MM.1S (cell line): ENCODE measurements at places on chromosomes 6 and 20.

- DNase-seq = no peak
- H3K4me3 ChIP-seq = no peak overlapping the region
- no peak overlapping the region for H3K27ac ChIP-seq
- H3K36me3 ChIP-seq = no peaks in the 10 kb centered on the region
- H3K27me3 ChIP-seq = no peaks in the 10 kb centered on the region
Observed at GRCh38 chr6:28433119-28433518, 10.2 kb downstream of the ZSCAN23 start.

- no peaks in the 10 kb centered on the region for H3K27me3 ChIP-seq
- no peak overlapping the region for H3K27ac ChIP-seq
- no peak overlapping the region for H3K4me3 ChIP-seq
- H3K4me1 ChIP-seq = no peaks in the 10 kb centered on the region
- DNase-seq = no peak
Observed at GRCh38 chr20:56989516-56989915, 276.9 kb downstream of the BMP7 start.

DNA sequence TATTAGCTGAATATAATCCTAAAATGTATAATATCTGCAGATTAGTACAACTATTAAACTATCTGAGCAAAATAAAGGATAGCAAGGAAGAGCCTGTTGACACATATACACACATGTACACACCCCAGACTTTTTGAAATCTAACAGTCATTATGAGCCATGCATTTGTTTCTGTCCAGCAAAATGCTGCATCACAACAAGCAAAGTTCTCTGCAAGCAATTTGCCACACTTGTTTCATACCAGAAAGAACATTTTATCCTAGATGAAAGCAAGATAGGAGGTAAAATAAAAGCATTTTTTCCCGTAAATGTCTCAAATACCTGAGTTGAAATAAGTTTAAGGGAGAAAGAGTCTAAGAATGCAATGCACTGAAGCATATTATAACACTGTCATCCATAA is 145.2 kb downstream of the COL21A1 start:
- H3K4me1 ChIP-seq = no peaks in the 10 kb centered on the region
- H3K27me3 ChIP-seq = no peaks in the 10 kb centered on the region
- H3K36me3 ChIP-seq = no peaks in the 10 kb centered on the region
- H3K27ac ChIP-seq = no peak overlapping the region
- H3K4me3 ChIP-seq = no peak overlapping the region

DNA sequence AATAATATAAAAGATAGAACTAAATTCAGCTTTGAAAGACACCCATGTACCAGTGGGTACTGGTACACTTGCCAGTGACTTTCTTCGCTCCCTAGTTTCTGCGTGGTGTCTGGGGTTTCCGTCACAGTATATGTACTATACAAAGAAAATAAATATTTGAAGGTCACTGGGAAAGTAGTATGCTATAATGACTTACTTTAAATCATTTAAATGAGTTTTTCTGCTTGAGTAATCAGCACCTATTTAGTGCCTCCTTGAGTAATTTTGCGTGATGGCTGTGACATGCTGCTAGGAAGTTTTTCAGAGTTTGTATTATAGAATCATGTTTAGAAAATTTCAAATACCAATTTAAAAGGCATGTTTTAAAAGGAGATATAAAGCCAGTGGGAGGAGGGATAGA is 3.2 kb upstream of the CTCFL start:
- H3K27me3 ChIP-seq = peaks cover 15% of the 10 kb centered on the region; the same call in 1 of the 2 replicates
- H3K4me1 ChIP-seq = 0 out of 2 replicates have a peak, but pooled peaks cover under 1% of the 10 kb centered on the region
- H3K36me3 ChIP-seq = no peaks in the 10 kb centered on the region
- DNase-seq = no peak
- no peak overlapping the region for H3K4me3 ChIP-seq

DNA sequence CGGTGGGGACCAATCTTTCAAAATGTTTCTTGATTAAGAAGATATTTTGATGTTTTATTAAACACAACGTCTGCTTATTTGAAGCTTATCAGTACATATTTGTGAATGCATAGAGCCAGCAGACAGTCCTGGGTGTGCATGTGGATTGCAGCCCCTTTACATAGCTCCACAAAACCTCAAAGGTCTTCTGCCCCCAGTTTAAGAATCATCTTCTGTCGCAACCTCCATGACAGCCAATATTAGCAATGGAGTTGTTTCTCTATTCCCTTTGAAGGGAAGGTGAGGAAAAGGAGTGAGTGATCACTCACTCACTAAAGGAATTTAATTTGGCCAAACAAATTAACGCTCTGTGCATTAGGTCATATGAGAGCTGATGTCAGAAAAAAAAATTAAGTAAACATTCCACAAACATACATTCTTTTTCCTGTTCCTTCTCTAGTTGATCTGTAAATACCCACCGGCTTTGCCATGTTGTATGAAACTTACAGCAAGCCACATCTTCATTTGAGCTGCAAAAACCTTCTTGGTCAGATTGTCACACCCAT is 152.9 kb downstream of the SIM1 start:
- H3K27ac ChIP-seq = no peak overlapping the region
- H3K27me3 ChIP-seq = no peaks in the 10 kb centered on the region
- DNase-seq = no peak
- no peaks in the 10 kb centered on the region for H3K36me3 ChIP-seq

- DNase-seq = no peak
- no peaks in the 10 kb centered on the region for H3K27me3 ChIP-seq
- H3K36me3 ChIP-seq = no peaks in the 10 kb centered on the region
Observed at GRCh38 chr6:141562186-141562811, 570.4 kb upstream of the GJE1 start.

- H3K4me3 ChIP-seq = no peak overlapping the region
- no peaks in the 10 kb centered on the region for H3K36me3 ChIP-seq
- DNase-seq = no peak
Observed at GRCh38 chr20:61662226-61662967, 403.3 kb downstream of the TAF4 start.

- H3K4me3 ChIP-seq = no peak overlapping the region
- no peak for DNase-seq
- peaks cover 100% of the 10 kb centered on the region for H3K4me1 ChIP-seq
- no peaks in the 10 kb centered on the region for H3K36me3 ChIP-seq
- no peak overlapping the region for H3K27ac ChIP-seq
Observed at GRCh38 chr6:87920245-87920644, 127.4 kb upstream of the SPACA1 start.

DNA sequence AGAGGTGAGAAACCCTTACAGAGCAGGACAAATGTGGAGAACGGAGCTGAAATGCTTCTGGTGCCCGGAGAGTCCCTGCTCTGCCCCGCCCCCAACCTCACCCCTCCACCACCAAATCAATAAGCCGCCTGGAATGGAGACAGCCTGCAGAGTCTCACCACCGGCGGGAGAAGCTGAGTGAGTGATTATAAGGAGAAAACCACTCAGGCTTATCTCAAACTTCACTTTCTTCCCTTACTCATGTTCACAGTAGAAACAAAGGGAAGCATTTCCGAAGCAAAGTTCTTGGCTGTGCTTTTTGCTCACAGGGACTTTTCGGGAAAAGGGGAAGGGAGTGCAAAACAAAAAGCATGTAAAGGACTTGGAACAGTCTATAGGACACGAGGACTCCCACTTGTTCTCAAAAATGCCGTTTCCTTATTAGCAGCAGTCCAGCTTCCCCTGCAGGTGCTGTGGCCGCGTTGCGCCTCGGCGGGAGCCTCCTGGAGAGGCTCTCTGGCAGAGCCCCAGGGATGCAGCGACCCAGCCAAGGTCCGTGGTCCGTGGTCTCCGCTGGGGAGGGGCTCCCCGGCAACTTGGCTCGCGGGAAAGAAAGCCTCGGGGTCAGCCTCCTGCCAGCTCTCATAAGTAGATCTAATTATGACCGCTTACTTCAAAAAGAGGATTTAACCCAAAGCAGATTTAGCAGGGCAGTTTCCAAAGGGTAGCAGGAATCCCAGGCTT is 64.8 kb upstream of the TMEM30A start:
- no peaks in the 10 kb centered on the region for H3K27me3 ChIP-seq
- no peak for DNase-seq
- no peak overlapping the region for H3K4me3 ChIP-seq
- H3K27ac ChIP-seq = no peak overlapping the region

DNA sequence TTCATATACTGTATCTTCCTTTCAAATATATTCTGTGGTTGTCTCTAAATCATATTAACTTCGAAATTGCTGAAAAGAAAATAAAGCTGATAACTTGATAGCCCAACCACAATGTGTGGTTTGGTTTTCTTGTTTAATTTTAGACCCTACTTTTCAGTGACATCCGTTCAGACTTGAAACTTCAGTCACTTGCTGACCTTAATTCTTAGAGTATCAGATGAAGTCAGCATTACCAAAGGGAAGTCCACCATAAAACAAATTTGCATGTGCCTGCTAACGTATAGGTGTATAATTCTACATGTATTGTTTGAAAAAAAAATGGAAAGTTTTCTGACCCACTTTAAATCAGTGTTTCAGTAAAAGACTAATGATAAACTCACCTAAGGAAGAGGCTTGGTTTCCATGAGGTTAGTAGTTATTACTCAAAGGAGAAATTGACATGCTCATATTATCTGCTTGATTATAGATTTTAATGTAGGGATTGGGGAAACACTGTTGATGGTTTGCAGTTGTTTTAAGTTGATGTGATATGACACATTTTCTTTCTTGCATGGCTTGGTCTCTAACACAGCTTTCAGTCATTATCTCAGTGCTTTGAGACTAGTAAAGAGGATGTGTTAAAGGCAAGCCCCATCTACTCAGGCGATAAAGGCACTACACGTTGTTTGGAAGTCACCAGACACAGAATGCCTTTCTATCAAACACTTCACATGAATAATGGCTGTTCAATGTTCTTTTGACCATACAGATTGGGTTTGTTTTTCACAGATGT is 5.2 kb upstream of the IL17A start:
- H3K4me3 ChIP-seq = peak overlapping the region; percentile 21; the same call in 1 of the 2 replicates
- peaks cover 73% of the 10 kb centered on the region for H3K4me1 ChIP-seq
- peak overlapping the region; percentile 66 for H3K27ac ChIP-seq
- H3K27me3 ChIP-seq = peaks cover 17% of the 10 kb centered on the region; the same call in 1 of the 2 replicates

- no peak for DNase-seq
- no peak overlapping the region for H3K27ac ChIP-seq
- no peaks in the 10 kb centered on the region for H3K4me1 ChIP-seq
- no peak overlapping the region for H3K4me3 ChIP-seq
- no peaks in the 10 kb centered on the region for H3K27me3 ChIP-seq
Observed at GRCh38 chr6:149224399-149224798, 93.1 kb upstream of the TAB2 start.

- H3K36me3 ChIP-seq = no peaks in the 10 kb centered on the region
- no peak overlapping the region for H3K4me3 ChIP-seq
- H3K27ac ChIP-seq = no peak overlapping the region
- no peak for DNase-seq
- H3K4me1 ChIP-seq = peaks cover 7% of the 10 kb centered on the region; the same call in 1 of the 2 replicates
Observed at GRCh38 chr6:144471986-144472385, 186.9 kb downstream of the UTRN start.

DNA sequence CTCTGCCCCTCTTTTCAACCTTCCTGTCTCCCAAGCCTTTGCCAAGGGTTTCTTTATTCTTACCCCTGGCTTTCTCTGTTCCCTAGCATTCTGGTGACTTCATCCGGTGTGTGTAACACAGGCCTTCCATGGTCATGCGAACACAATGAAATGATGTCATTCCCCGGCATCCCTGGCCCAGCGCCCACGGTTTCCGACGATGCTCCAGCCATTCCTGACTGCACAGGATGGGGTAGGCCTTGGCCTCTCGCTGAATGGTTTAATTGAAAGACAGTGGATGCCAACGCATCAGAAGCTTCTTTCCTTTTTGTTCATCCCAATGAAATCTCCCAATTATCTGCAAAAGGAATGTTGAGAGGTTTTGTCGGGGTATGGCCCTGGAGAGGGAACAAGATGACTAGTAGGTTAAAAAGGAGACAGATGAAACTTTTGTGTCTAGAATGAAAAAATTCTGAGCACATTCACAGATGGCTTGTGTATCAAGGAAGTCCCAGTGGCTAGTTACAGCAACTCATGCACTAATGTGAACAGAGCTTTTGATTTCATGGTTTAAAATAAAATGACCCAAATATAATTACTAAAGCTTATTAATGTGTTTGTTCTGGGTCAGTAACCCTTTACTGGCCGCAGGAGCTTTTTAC is 655.0 kb downstream of the QKI start:
- no peaks in the 10 kb centered on the region for H3K36me3 ChIP-seq
- no peak for DNase-seq
- no peak overlapping the region for H3K4me3 ChIP-seq
- no peak overlapping the region for H3K27ac ChIP-seq
- no peaks in the 10 kb centered on the region for H3K27me3 ChIP-seq
- H3K4me1 ChIP-seq = no peaks in the 10 kb centered on the region

DNA sequence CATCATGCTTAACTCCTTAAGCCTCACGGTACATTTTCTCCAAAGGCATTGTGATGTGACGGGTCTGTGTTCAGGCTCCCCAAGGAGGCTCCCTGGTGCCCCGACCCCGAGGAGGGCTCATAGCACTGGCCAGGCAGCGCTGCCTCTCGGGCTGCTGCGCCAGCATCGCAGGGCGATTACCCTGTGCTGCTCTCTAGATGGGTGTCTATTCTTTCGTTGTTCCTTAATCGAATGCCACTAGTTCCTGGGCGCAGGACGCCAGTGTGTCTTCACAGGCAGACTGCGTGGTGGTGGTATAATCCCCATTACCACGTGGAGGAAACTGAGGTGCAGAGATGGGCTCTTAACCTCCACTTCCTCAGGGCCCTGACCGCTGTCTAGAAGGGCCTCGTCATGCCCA is 267.4 kb downstream of the CDH4 start:
- DNase-seq = no peak
- H3K27me3 ChIP-seq = peaks cover 99% of the 10 kb centered on the region
- no peak overlapping the region for H3K4me3 ChIP-seq
- H3K27ac ChIP-seq = no peak overlapping the region

- DNase-seq = no peak
- H3K27me3 ChIP-seq = no peaks in the 10 kb centered on the region
- no peak overlapping the region for H3K4me3 ChIP-seq
- H3K36me3 ChIP-seq = no peaks in the 10 kb centered on the region
Observed at GRCh38 chr6:20033697-20034407, 178.4 kb downstream of the MBOAT1 start.

DNA sequence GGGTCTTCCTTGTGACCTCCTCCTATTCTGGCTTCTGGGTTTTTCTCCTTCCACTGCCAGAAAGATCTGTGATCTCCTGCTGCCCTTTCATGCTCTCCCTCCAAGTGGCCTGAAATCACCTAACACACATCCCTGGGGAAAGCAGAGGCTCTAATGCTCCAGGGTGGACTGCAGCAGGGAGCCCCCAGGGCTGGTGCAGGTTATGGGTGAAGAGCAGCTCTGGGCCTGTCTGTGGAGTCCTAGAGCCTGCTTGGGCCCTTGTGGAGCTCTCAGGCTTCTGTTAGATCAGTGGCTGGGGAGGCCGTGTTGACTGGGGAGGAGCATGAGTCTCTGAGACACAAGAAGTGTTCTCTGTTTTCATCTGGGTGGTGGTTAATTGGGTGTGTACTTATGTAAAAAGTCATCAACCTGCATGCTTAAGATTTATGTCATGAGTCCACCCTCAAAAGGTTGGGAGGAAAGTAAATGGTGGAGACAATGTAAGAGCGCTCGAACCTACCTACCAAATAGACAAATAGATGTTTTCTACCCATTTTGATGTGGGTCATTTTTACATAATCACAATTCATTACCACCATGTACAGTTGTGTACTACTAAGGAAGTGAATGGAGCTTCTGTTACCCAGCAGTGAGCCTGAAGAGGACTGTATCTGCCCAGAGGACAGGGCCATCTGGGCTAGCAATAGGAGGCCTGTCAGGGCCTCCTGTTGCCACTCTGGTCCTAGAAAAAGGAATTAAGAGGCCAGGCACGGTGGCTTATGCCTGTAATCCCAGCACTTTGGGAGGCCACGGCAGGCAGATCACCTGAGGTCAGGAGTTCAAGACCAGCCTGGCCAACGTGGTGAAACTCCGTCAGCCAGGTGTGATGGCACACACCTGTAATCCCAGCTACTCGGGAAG is 32.0 kb upstream of the RNF8 start:
- no peaks in the 10 kb centered on the region for H3K27me3 ChIP-seq
- H3K4me3 ChIP-seq = no peak overlapping the region
